Thymus (tissue), 14 donors: ENCODE measurements at places on chromosomes 3 and 15. TPM values are rescaled to one million over a fixed set of nuclear protein-coding genes. Genes with fewer than 3 reads are reported as not detected.

The CPN2 gene
- total RNA-seq: 0.05 TPM

The MUC20 gene
- 1.2 TPM for total RNA-seq

The FYCO1 gene
- 7.8 TPM for total RNA-seq

The SCAANT1 gene
- total RNA-seq: not detected

The PRR20G gene
- not detected for total RNA-seq

The B3GALNT1 gene
- 4.6 TPM for total RNA-seq

DNA sequence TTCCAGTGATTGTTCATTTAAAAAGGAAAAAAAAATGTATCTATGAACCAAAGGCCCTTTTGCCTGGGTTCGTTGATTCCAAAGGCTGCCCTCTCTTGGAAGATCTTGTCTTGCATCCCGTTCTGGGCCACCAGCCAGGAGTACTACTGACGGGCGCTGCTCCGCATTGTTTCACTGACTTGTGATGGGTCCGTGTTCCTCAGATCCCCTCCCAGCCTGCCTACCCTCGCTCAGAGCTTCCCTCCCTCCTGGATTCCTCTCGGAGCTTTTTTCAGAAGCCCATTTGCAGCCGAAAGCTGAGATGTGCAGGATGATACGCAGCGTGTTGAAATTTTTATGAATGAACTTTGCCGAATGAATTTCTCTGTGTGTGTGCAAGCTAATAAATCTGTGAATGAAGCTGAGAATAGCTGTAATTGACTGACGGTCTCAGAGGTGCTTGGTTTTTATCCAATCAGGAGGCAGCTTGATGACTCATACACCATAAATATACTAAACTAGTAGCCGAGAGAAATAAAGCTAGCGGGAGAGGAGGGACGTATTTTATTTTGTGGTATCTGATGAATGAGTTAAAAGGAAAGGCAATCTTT, at the start of gene SHC4:
SHC4 (minus strand) TSS at position 396 of the 590 bp plus-strand sequence. CDS start 904 bp downstream, outside the sequence.
- H3K27me3 ChIP-seq: peaks cover 48% of the 10 kb centered on the region
- peaks cover 12% of the 10 kb centered on the region for H3K4me1 ChIP-seq
- H3K36me3 ChIP-seq: no peaks in the 10 kb centered on the region
- H3K27ac ChIP-seq: no peak within 1 kb of the TSS
- peak within 1 kb of the TSS; percentile 32 for H3K4me3 ChIP-seq
- DNase-seq: no peak

DNA sequence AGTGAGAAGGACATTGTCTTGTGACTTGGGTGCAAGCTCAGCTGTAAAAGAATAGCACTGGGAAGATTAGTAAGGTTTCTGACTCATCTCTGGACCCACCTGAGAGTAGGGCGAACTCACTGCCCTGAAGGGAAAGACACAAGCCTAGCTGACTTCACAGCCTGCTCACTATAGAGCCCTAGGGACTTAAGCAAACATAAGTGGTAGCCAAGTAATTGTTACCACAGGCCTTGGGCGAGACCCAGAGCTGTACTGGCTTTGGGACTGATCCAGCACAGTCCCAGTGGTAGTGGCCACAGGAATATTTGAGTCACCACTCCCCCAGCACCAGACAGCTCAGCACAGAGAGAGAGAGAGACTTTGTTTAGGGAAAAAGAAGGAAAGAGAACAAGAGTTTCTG, 429.9 kb downstream of the TBL1XR1 start:
- no peaks in the 10 kb centered on the region for H3K36me3 ChIP-seq
- DNase-seq: no peak
- H3K27me3 ChIP-seq: no peaks in the 10 kb centered on the region

DNA sequence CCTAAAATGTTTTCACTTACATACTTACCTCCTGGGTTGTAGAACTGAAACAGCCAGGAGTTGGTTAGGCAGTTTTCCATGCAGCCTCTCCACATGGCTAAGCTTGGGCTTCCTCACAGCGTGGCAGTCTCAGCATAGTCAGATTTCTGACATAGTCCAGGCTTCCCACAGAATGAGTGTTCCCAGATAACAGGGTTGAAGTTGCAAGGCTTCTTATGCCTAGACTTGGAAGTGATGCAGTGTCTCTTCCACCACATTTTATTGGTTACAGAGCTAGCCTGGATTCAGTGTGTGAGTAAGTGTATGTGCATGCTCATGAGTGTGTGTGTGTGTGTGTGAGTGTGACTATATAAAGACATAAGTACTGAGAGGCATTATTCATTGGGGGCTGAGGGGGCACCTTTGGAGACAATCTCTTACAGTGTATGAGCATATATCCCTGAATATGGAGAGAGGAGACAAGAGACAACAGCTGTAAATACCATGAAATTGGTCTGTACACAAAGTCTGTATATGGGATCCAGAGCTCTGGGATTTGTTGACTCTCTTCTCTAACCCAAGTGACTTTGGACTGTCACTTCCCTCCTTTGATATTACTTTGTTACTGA, 78.1 kb downstream of the ZNF621 start:
- no peaks in the 10 kb centered on the region for H3K4me1 ChIP-seq
- no peak overlapping the region for H3K4me3 ChIP-seq
- no peaks in the 10 kb centered on the region for H3K36me3 ChIP-seq
- no peak overlapping the region for H3K27ac ChIP-seq
- DNase-seq: no peak

DNA sequence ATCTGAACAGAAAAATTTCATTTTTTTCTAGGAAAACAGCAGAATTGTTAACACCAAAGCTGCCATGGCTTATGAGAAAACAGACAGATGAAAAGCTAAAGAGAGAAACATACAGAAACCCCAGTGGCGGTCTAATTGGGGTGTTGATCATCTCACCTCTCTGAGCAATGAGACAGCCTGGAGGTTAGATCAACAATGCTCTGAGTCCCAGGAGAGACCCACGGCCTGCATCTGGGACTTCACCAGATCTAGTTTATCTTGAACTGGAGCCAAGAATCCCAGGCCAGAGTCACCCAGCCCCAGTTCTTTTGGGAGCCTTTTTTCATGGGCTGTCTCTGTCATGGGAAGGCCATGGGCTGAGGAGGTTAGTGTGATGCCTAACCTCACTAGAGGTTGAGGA, 3.5 kb upstream of the GALNT15 start:
- no peaks in the 10 kb centered on the region for H3K36me3 ChIP-seq
- no peak for DNase-seq
- H3K4me1 ChIP-seq: no peaks in the 10 kb centered on the region
- H3K27ac ChIP-seq: no peak overlapping the region

GRCh38 chr15:60647246-60647645, 168.3 kb upstream of the ICE2 start:
- no peak overlapping the region for H3K4me3 ChIP-seq
- H3K36me3 ChIP-seq: no peaks in the 10 kb centered on the region
- H3K27me3 ChIP-seq: no peaks in the 10 kb centered on the region
- no peak for DNase-seq
- no peak overlapping the region for H3K27ac ChIP-seq

DNA sequence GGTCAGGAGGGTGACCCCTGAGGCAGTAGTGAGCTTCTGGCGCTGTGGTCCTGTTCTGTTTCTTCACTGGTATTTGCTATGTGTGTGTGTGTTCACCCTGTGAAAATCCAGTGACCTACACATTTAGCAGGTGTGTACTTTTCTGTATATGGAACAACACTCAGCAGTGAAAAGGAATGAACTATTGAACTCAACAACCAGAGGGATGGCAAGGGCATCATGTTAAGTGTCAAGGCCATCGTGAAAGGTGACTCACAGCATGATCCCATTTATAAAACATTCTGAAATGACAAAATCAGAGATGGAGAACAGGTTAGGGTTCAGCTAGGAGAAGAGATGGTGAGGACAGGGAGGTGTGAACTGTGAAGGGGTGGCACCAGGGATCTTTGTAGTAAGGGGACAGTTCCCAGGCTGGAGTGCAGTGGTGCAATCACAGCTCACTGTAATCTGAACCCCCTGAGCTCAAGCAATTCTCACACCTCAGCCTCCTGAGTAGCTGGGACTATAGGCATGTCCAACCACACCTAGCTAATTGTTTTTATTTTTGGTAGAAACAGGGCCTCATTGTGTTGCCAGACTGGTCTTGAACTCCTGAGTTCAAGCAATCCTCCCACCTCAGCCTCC, 10.0 kb upstream of the RAB43 start:
- no peaks in the 10 kb centered on the region for H3K27me3 ChIP-seq
- H3K27ac ChIP-seq: no peak overlapping the region
- H3K4me1 ChIP-seq: no peaks in the 10 kb centered on the region
- no peak overlapping the region for H3K4me3 ChIP-seq
- DNase-seq: no peak
- peaks cover 85% of the 10 kb centered on the region for H3K36me3 ChIP-seq

- DNase-seq: no peak
- H3K4me3 ChIP-seq: no peak overlapping the region
- H3K36me3 ChIP-seq: no peaks in the 10 kb centered on the region
These were observed 21.9 kb downstream of the CEP19 start for GRCh38 chr3:196689941-196690660.

GRCh38 chr15:73600413-73601335, 32.5 kb downstream of the NPTN start:
- H3K27me3 ChIP-seq: no peaks in the 10 kb centered on the region
- no peak overlapping the region for H3K4me3 ChIP-seq
- no peak for DNase-seq
- H3K27ac ChIP-seq: no peak overlapping the region
- peaks cover 4% of the 10 kb centered on the region for H3K4me1 ChIP-seq
- H3K36me3 ChIP-seq: no peaks in the 10 kb centered on the region

- H3K36me3 ChIP-seq: no peaks in the 10 kb centered on the region
- no peak for DNase-seq
- H3K27me3 ChIP-seq: no peaks in the 10 kb centered on the region
- H3K4me1 ChIP-seq: peaks cover 3% of the 10 kb centered on the region
- no peak overlapping the region for H3K27ac ChIP-seq
These were observed 98.5 kb downstream of the CACNA1D start for GRCh38 chr3:53592862-53593261.

DNA sequence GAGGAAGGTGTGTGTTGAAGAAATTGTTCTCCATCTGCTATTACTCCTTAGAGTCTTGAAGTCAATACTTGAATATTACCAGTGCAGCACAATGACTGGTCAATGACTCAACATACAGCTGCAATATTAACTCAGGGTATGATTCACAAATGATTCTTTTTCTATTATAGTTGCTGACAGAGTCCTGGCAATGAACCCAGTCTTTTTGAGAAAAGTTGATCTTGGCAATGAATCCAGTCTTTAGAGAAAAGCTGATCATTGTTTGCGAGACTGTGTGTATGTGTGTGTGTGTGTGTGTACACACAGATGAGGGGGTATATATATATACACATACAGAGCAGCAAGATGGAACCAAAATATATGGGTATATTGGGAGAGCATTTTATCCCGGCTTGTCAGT, 315.1 kb downstream of the ZNF385D start:
- DNase-seq: no peak
- no peaks in the 10 kb centered on the region for H3K27me3 ChIP-seq
- no peak overlapping the region for H3K27ac ChIP-seq
